ENCODE measurements at places on chromosomes 4 and X.

GRCh38 chrX:108537005-108537404 is 97.4 kb downstream of the COL4A5 start:
- no peak for DNase-seq

- DNase-seq, result no peak
Observed at GRCh38 chr4:117001077-117001476, 84.3 kb downstream of the TRAM1L1 start.

DNA sequence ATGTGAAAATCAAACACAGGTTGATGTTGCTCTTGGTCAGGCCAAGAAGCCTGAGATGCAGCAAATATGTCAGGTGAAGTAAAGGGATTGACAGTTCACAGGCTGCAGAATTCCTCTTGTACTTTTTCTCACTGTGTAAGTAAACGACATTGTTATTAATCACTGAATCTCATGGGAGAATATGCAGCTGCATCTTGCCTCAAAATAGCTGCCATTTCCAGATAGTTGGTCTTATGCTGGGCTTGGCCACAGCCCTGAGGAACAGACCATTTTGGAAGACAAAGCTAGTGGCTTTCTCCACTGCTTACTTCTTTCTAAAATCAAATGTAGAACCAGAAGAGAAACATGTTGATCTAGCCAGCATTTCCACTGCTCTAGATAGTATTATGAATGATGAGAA is 403.4 kb upstream of the NR3C2 start:
- no peak for DNase-seq

DNA sequence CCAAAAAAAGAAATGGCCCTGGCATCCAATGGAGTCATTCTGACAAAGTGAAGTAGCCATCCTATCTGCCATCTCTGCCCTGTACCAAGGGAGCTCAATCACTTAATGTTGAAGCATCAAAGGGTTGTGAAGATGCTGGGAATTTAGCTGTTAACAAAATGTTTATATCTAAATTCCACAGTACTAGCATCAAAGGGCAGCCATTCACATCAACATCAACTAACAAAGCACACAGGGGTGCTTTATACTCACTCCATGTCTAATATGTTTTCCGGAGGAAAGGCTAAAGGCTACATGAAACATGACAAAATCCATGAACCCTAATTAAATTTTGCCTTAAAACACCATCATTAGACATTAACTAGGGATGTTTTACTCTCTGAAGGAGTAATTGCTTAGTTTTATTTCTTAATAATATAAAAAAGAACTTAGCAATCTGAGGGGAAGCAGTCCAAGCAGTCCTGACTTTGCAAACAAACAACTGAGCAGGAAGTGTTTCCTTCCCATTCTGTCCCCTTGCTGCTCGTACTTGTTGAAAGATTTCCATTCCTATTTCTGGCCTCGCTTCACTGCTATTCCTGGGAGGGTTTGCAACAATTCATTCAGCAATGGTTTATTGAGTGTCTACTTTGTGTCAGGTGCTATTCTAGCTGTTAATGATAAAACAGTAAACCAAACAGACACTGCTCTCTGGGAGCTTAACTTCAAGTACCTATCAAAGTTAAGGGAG is 208.6 kb upstream of the SLC7A11 start:
- no peak for DNase-seq

- DNase-seq, result no peak
Observed at GRCh38 chr4:17232566-17233253, 279.2 kb downstream of the QDPR start.

DNA sequence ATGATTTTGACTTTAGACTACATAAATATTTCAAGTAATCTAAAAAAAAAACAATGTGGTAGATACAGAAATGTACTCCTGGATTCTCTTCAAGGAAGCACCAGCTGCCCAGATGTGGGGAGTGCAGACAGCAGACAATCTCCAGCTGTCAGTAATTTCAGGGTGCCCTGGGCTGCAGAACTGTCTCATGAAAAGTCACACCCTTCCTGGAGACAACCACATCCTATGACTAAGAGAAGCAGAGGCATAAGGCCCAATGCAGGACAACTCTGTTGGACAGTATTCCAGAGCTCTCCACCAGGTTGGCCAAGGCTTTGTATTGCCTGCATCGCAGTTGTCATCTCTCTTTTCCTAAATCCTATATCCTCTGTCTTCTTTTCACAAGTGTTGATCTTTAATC is 34.4 kb upstream of the BLTP1 start:
- DNase-seq, result no peak

- no peak for DNase-seq
Observed at GRCh38 chrX:50154429-50154828, 46.4 kb downstream of the AKAP4 start.

DNA sequence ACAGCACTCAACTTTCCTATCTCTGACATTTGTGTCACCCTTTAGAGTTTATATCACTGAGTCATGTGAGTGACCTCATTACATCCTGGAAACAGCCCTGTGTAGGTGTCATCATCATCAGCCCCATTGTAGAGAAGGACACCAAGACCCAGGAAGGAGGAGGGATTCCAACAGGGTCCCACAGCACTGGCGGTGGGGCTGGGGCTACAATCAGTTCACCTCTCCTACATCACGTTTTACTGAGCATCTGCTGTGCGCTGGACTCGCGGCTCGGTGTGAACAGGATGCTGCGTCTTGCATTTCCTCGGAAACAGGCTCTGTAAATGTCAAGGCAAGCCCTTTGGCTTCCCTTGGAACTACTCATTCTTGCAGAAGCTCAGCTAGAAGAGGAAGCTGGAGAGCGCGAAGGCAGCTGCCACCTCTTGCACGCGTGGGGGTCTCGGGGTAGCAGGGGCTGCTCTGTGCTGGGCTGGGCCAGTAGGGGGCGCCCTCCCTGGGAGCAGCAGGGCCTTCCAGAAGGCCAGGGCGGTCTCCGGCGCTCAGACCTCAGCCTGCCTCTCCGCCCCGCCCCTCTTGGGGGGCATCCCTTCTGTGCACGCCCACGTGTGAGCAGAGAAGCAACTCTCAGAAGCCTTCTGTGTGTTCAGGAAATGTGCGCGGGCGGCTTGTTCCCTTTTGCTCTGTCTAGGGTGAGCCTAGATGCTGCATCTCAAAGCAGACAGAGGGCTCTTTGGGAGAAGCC is 29.0 kb downstream of the REELD1 start:
- DNase-seq, result no peak

DNA sequence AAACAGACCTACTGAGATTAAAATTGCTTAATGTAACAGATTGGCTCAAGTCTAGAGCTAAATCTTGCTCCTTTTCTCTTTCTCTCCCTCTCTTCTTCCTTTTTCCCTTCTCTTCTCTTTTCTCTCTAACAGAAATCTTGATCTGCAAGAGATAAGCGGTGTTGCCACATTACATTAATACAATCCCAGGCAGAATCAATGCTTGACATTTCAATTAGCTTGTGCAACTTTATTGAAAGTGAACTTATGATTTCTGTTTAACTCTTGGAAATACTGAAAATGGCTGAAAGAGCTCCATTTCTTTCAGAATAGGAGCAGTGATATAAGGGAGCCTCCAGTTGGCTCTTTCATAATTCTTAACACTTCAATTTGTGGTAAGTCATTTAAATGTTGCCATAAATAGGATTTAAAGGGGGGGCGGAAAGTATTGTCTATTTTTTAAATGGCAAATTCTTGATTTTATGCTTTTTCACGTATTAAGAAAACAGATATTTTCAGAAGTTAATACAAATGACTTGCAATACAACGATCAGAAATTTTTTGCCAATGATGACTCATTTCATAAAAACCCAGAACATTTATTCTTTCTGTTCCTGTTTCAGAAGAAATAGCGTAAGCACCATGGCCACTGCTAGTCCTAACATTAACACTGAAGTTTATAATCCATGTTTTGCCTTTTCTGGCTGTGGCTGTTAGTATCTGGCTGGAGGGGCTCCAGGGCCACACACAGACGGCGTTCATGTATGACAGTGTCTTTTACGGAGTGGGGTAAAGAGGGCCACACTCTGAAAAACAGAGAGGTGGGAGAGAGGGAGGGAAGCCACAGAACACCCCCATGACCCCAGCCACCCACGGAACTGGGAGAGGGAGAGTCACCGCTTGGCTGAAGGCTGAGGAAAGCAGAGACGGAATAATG is 115.7 kb upstream of the FAT1 start:
- no peak for DNase-seq

DNA sequence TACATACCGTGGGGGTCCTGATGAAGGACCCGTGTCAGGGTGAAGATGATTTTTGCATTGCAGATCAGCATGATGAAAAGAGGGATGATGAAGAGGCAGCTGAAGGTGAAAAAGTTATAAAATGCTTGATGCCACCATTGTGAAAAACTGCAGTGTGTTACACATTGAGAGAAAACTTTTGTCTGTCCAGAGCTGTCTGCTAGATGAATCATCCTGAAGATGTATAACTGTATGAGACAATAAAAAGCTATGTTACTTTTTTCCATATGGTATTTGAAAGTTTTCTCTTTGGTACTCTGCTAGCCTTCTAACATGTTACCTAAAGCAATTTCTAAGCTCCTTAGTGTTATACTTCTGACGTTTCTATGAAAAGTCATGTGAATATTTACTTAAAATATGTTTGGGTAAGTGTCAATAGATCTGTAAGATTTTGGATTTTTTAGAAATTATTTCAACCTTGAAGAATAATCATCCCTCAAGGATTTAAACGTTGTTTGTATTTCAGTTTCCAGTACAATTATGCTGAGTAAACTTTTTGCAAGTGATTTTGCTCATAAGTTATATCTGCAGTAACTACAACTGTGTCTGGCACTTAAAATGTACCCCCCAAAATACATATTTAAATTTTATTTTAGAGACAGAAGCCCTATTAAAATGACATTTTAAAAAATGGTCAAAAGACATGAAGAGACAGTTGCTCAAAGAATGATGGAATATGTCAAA is 9.5 kb downstream of the GNRHR start:
- no peak for DNase-seq

- DNase-seq, result no peak
Observed at GRCh38 chr4:169915545-169915944, 110.7 kb downstream of the MFAP3L start.

- no peak for DNase-seq
Observed at GRCh38 chrX:149275836-149276235, 229.3 kb downstream of the IDS start.

DNA sequence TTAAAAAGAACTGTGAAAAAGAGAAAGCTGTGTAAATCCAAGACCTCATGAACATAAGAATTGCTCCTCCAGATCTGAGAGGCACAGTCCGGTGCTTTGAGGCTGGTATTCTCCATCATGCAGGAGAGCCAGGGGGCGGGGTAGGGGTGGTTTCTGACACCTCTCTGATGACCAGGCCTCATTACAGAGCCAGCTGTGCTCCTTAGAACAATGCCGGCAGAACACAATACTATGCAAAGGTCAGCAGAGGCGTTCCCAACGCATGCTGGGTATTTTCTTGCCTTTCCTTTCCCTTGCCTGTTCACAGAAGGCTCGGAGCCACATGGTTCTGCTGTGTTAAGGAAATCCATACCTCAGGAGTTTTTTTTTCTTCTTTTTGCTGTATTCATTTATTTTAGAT is 91.2 kb upstream of the SOD3 start:
- DNase-seq, result no peak

DNA sequence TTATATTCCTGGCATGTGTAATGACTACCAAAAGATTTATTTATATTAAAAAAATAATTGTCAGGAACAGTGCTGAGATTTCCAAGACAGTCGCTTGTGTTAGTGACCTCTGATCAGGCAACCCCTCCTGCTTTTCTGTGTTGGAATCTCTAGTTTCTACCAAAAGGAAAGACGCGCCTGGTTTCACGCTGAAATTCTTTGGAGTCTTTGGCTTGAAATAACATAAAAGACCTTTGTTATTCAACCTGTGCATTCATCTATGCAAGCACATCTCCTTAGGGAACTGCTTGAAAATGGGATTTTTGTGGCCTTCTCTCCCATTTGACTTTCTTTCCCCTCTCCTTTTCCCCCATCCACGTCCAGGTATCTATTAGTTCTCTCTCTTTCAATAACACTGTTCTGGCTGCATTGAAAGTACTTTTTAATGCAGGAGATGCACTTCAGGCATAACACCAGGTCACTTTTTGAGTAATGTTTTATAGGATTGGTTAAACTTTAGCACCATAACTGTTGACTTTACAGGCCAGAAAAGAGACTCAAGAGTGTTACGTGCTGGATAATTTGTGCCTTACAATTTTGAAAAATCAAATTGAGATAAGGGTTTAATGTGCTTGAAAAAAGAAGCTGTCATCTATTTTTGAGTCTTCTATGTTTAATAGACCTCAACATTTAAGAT is 172.7 kb downstream of the GPAT3 start:
- DNase-seq, result peak; percentile 20

DNA sequence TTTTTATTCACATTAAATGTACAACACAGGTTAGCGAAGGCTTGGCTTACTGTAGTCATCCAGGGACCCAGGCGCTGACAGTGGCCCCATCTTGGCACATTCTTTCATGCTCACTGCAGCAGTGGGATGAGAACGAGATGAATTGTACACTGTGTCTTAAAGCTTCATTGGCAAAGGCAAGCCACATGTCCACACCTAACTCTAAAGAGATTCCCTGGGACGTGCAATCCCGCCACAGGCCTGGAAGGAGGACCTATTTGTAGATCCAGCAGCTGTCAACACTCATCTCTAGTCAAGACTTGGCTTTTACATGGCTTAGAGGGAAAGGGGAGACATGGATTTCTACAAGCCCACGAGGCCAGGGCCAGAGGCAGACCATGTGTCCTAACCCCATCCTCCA is 16.1 kb upstream of the CXCR3 start:
- no peak for DNase-seq

GRCh38 chr4:26048950-26049349 is 134.9 kb downstream of the SMIM20 start:
- no peak for DNase-seq

- no peak for DNase-seq
Observed at GRCh38 chrX:10566716-10567097, 53.7 kb downstream of the MID1 start.

DNA sequence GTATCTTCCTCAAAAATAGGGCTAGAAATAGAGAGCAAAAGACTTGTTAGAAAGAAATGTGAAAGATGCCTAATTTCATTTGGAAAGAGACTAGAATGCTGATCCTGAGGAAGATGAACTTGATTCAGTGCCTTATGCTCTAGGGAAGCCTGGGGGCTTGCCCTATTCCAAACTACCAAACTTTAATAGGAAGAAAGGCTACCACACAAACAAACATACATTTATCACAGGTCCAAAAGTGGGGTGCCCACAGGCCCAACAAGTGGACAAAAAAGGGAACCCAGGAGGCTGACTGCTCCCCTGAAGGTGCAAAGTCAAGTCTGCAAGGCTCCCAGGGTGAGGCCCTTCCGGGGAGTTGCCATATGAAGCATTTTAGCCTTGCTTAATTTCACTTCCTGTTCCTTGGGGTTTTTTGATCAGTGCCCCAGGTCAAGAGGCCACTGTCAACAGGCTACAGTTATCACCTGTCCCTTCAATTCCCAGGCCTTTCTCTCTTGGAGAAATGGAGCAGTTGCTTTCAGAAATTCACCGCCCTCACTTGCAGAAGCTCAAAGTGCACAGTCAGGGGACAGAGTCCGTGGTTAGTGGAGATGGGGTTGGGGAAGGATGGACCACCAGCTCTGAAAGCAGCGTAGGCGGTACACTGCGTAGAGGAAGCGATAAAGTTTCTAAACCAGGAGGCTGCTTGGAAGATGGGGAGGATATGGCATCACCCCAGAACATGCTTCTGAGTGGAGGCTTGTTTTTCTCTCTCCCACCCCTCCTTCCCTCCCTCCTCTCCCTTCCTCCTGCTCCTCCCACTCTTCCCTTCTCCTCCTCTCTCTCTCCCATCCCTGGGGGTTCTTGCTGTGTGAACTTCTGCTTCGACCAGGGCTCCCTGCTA is 36.4 kb downstream of the TMEM154 start:
- no peak for DNase-seq

- no peak for DNase-seq
Observed at GRCh38 chrX:9656277-9656676, 109.4 kb downstream of the GPR143 start.
